GF-D8 (cell line): ENCODE measurements at places on chromosomes 6 and 20.

DNA sequence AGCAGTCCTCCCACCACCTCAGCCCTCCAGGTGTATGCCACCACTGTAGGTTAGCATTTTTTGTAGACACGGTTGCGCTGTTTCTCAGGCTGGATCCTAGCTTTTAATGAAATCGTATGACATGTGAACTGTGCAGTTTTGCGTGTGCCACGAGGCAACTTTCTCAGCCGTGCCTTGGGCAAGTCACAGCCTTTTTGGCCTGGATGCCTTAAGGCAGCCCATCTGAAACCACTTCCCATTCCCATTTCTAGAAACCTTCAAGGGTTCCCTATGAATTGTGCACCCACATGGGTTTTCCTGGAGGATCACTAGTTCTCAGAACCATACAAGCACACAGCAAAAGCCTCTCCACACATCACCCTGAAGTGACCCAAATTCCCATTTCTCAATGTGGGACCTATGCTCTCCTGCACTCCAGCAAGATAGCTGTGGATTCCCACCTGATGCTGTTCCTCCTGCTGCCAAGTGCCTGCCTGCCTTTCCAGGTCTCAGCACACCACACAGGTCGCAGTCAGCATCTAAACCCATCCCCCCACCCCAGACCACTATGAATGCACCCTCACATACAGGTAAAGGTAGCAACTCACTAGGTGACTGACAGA is 28.9 kb downstream of the SNX5 start:
- DNase-seq = no peak

DNA sequence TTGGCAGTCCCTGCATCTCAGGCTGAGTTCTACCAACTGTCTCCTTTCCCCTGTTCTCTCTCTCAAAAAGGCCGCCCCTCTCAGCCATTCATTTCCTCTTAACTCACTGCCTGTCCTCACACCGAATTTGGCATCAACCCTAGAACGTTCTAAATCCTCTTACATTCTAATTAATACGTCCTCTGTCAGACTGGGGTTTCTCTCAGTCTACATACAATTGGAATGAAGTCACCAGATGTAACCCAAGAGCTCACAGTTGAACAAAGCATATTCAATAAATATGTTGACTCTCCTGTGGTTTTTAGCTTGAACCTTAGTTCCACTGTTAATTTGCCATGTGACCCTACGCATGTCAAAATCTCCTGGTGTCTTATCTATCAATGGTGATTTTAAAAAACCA is 269.6 kb downstream of the CLIC5 start:
- no peak for DNase-seq

DNA sequence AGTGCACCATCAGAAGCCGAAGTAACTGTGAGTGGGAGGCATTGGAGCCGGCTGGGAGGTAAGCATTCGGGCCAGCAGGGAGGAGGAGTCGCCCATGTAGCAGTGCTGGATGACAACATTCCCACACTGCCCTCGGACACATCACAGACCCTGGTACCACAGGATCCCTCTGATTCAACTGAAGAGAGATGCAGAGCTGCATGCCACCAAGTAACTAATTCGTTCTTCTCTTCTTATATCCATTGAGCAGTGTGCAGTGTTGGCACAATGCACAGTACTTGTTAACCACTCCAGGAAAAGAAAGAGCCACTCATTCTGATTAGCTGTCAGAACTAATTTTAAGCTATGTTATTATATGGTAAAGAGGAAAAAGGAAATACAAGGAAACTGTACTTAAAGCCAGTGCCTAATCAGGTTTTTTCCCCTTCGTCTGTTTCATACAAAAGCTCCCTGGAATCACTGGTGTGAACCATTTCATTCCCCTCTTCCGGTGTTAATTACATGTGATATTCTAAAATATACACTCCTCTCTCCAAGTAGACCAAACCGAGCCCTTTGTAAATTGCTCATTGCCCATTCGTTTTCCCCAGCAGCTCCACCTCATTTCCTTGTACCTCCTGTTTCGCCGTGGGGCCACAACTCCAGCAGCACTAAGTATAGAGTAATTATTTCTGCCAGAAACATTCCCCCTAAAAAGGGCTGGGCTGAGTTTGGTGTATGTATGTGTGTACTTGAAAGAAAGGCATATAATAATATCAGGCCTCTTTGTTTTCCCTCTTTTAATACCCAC is 32.4 kb upstream of the ADTRP start:
- DNase-seq = no peak

DNA sequence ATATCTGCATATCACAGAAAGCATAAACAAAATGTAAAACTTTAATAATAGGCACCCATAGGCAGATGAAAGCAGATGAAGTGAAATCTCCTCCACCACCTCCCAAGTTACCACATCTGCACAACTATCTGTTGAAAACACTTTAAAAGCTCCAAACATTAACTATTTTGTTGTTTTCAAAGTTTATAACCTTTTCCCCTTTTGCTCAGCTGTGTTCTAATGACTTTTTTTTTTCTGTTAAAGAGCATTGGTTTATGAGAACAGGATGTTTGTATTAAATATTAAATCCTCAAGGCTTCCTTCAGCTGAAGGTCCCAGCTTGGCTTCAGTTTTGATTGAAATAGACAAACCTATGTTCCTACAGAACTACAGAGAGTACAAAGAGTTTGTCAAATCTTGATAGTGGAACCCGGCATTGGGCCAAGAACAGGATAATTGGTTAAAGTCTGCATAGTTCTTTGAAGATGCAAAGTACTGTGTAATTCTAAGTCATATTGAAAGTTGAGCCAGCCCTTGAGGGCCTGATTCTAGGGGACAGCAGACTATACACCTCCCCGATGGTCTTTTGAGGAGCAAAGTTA is 255.1 kb upstream of the JAG1 start:
- no peak for DNase-seq

GRCh38 chr6:18395856-18396197 is 8.7 kb downstream of the RNF144B start:
- no peak for DNase-seq

- DNase-seq = no peak
Observed at GRCh38 chr20:24872291-24873024, 76.6 kb upstream of the CST7 start.

GRCh38 chr6:3135668-3136291 is 17.3 kb downstream of the BPHL start:
- no peak for DNase-seq

DNA sequence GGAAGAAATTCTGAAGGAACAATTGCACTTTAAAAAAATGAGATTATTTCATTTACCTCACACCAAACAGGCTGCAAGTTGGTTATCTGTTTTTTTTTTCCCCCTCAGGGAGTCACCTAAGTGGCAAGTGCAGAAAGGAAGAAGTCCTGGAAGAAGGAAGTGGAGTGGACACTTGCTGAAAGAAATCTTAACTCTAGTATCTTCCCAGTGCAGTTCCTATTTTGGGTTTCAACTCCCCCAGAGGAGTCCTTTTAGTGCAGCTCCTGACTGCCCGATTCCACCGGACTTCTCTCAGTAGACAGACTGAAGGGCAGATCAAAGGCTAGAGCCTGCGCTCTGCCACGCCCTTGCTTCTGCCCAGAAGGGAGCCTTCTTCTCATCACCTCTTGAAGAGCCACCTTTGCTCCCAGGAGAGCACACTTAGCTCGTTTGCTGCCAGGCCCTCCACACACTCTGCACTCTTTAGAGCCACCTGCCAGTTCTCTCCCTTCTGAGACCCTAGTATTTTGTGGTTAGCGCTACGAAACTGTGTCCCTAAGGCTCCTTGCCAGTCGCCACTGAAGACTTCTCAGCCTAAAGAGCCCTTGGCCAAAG is 4.9 kb downstream of the MTCL3 start:
- DNase-seq = no peak

- no peak for DNase-seq
Observed at GRCh38 chr6:159871241-159871640, 19.5 kb upstream of the MAS1 start.

DNA sequence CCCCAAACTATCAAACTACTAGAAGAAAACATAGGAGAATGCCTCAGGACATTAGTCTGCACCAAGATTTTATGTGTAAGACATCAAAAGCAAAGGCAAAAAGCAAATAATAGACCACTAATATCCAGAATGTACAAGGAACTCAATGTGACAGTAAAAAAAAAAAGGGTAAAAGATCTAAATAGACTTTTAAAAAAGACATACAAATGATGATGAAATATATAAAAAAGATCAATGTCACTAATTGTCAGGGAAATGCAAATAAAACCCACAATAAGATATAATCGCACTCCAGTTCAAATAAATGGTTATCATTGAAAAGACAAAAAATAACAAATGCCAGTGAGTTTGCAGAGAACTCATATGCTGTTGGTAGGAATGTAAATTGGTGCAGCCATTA is 118.3 kb upstream of the DUSP22 start:
- no peak for DNase-seq

- no peak for DNase-seq
Observed at GRCh38 chr6:47308552-47309290, 984 bp downstream of the TNFRSF21 start.

DNA sequence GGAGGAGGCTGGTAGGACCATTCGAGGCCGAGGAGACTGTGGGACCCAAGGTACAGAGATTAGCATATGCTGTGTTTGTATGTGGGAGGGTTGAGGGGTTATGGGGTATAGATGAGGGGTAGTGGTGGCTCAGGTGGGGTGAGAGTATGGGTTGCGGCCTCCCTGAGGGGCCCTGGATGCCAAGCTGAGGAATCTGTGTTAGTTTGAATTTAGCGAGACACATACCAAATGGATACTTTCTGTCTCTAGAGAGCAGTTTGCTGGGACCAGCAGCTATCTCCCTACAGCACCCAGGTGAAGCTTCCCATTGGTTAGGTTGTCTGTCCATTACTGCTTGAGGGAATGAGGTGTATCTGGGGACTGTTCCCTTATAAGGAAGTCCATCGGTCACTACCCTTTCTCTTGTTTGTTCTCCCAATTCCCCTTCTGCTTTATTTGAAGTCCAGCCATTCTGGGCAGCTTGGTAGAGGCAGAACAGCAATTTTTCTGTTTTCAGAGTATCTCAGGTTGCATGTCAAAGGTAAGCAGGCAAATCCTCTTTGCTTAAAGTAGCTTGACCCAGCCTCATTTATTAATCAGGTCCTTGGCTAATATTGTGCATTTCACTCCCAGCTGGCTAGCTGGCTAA is 15.2 kb downstream of the CHMP4B start:
- DNase-seq = no peak

GRCh38 chr6:123089226-123089625 is 93.2 kb downstream of the CLVS2 start:
- no peak for DNase-seq

DNA sequence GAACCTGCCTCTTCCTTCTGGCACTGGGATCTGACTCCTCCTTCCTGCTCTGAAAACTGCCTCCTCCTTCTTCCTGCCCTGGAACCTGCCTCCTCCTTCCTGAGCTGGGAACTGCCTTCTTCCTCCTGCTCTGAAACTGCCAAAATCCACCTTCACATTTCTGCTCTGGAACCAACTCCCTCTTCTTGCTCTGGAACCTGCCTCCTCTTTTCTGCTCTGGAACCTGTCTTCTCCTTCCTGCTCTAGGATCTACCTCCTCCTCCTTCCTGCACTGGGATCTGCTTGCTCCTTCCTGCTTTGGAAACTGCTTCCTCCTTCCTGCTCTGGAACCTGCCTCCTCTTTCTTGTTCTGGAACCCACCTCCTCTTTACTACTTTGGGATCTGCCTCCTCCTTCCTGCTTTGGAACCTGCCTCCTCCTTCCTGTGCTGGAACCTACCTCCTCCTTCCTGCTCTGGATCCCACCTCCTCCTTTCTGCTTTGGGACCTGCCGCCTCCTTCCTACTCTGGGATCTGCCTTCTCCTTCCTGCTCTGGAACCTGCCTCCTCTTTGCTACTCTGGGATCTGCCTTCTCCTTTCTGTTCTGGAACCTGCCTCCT is 315.5 kb downstream of the PRL start:
- DNase-seq = no peak

- no peak for DNase-seq
Observed at GRCh38 chr20:38499366-38499765, 26.7 kb downstream of the RALGAPB start.

DNA sequence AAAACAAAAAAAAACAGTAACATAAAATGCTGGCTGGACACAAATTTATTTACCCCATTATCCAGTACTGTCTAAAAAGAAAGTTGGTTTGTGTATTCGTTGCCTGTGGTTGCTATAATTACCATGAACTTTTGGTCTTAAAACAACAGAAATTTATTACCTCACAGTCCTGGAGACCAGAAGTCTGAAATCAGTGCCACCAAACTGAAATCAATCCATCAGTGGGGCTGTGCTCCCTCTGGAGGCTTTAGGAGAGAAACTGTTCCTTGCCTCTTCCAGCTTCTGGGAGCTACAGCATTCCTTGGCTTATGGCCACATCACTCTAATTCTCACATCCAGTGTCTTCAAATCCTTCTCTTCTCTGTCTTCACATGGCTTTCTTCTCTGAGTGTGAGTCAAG is 79.4 kb downstream of the SNX5 start:
- no peak for DNase-seq

DNA sequence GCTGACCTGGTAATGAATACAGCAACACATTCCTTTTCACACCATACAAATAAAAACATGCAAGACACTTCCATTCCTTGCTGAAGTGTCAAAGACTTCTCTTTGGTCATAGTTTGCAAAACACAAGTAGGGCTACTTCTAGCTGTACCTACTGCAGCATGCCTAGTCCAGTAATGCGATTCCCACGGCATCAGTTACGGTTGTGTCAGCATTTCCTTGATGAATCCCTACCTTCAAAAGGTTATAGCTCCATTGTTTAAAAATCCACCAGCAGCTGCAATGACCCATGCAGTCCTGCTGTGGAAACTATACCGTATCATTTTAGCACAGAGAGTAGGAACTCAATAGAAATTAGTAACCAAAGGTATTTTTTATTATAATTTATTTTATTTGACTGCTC is 1371.5 kb downstream of the EPHA7 start:
- no peak for DNase-seq

GRCh38 chr6:157831424-157832249 is 8.6 kb downstream of the SNX9 start:
- DNase-seq = no peak

GRCh38 chr6:133610227-133610840 is 278.6 kb upstream of the TCF21 start:
- no peak for DNase-seq

DNA sequence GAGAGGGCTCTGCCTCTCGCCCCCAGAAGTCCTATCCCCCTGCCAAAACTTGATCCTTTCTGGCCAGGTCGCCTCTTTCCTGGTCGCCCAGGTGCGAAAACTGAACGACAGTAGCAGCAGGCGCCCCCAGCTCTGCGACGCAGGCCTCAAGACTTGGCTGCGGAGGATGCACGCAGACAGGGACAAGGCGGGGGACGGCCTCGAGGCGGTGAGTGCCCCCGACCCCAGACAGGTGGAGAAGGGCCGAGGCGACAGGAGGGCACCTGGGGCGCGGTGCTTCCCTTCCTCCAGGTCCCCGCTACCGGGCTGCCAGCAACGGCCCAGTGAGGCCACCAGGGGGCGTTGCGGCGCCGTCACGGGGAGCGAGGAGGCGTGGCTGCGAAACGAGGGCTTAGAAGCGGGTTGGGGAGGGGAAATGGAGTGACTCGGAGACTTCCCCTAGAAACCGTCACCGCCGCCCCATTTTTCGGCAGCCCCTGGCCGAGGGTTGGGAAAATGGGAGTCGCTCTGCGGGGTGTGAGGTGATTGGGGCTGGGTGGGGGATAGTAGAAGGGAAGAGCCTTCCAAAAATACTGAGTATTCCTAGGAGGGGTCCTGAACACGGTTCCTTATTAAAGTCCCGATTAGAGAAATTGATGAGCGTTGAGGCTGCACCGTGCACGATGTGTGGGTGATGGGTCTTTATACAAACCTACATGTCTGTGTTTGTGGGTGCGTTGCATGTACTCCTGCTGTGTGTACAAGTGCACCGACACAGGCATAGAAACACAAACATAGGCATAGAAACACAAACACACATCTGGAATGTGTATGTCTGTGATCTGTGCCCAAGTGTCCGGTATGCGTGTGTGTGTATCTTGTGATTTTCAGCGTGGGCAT is 44.6 kb downstream of the ARHGAP40 start:
- peak; percentile 31 for DNase-seq

- DNase-seq = no peak
Observed at GRCh38 chr20:957544-957943, 41.4 kb upstream of the ANGPT4 start.
